ENCODE measurements at places on chromosomes 2 and 18. TPM values are rescaled to one million over a fixed set of nuclear protein-coding genes. Genes with fewer than 3 reads are reported as not detected.

GRCh38 chr18:40447820-40448219, 1507.2 kb upstream of the PIK3C3 start:
- H3K27ac ChIP-seq = no peak overlapping the region
- H3K4me1 ChIP-seq = no peaks in the 10 kb centered on the region
- H3K4me3 ChIP-seq = no peak overlapping the region
- H3K27me3 ChIP-seq = no peaks in the 10 kb centered on the region
- DNase-seq = no peak

GRCh38 chr2:80070587-80070986, 234.0 kb downstream of the LRRTM1 start:
- no peak overlapping the region for H3K27ac ChIP-seq
- H3K4me1 ChIP-seq = no peaks in the 10 kb centered on the region
- no peak for DNase-seq
- H3K36me3 ChIP-seq = no peaks in the 10 kb centered on the region
- no peak overlapping the region for H3K4me3 ChIP-seq
- H3K27me3 ChIP-seq = no peaks in the 10 kb centered on the region

GRCh38 chr18:57004366-57005121, 142.3 kb upstream of the BOD1L2 start:
- DNase-seq = no peak
- no peaks in the 10 kb centered on the region for H3K27me3 ChIP-seq
- no peak overlapping the region for H3K27ac ChIP-seq

DNA sequence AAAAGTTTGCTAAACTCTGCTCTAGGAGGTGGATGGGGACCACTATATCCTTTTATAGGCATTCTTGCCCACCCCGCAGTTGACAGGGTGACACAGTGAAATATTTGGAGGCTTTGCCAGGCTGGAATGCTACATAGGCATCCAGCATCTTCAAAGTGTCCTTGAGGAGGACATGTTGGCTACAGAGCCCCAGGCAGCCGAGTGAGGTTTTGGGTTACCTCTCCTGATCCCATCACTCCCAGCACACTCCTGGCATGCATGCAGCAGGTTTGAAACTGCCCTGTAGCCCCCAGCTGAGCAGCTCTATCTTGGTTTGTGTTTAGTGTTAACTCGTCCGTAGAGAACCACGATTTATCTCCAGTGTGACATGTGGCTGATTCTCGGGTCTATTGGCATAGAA, 7.3 kb downstream of the FOSL2 start:
- H3K36me3 ChIP-seq = peaks cover 8% of the 10 kb centered on the region
- H3K4me3 ChIP-seq = peak overlapping the region; percentile 100
- peak; percentile 51 for DNase-seq
- no peaks in the 10 kb centered on the region for H3K27me3 ChIP-seq

DNA sequence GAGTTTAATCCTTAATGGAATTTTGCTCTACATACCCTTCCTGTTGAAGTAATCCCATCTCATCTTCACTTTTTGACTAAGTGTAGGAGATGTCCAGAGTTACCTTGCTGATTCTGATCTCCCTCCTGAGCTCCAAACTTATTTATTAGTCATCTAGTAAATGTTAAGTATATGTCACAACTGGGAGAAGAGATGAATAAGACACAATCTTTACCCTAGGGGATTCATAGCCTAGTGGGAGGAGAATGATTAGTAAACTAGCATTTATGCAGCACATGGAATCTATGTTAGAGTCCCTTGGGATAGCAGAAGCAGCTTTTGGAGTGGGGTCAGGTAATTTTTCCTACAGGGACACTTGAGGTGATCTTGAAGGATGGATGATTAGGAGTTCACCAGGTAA, 20.7 kb downstream of the ACVR2A start:
- no peak overlapping the region for H3K4me3 ChIP-seq
- no peak overlapping the region for H3K27ac ChIP-seq
- H3K4me1 ChIP-seq = peaks cover 48% of the 10 kb centered on the region
- no peak for DNase-seq
- H3K27me3 ChIP-seq = no peaks in the 10 kb centered on the region
- H3K36me3 ChIP-seq = no peaks in the 10 kb centered on the region

- no peaks in the 10 kb centered on the region for H3K4me1 ChIP-seq
- no peaks in the 10 kb centered on the region for H3K36me3 ChIP-seq
- no peak overlapping the region for H3K27ac ChIP-seq
- peak; percentile 7 for DNase-seq
Measured at GRCh38 chr2:72934683-72935610, 17.6 kb downstream of the EMX1 start.

DNA sequence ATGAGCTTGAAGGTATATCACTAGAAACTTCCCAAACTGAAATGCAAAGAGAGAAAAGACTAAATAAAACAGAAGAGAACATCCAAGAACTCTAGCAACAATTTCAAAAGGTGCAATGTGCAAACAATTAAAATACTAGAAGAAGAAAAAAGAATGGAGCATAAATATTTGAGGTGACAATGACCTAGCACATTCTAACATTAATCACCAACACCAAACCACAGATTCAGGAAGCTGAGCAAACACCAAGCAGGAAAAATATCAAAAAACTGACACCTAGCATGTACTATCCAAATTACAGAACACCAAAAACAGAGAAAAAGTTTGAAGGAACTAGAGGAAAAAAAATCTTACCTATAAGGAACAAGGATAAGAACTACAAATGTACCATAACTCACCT, 460.8 kb downstream of the IRS1 start:
- H3K27ac ChIP-seq = no peak overlapping the region
- H3K4me3 ChIP-seq = no peak overlapping the region
- H3K36me3 ChIP-seq = no peaks in the 10 kb centered on the region
- no peak for DNase-seq
- H3K27me3 ChIP-seq = no peaks in the 10 kb centered on the region
- H3K4me1 ChIP-seq = no peaks in the 10 kb centered on the region

DNA sequence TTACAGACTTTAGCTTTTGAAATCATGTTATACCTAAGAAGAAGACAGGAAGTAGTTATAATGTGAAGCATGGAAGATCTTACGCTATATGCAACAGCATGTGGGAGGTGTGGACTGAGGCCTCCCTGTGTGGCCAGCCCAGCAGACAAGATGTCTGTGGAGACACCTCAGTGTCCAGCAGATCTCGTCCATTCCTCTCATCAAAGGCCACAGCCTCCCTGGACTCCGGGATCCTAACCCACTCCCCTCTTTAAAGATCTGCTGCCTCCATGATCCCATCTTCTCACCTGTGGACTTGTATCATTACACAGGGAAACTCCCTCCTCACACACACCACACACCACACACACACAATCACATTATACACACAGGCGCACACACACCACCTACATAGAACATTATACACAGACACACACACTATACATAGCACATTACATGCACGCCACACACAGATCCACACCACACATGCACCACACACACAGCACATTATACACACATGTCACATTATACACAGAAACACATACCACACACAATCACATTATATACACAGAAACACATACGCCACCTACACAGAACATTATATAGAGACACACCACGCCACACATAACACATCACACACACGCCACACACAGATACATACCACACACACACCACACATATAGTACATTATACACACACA, 89.5 kb downstream of the PXDN start:
- no peak for DNase-seq
- no peak overlapping the region for H3K4me3 ChIP-seq
- H3K4me1 ChIP-seq = no peaks in the 10 kb centered on the region
- peak overlapping the region; percentile 55 for H3K27ac ChIP-seq
- H3K36me3 ChIP-seq = peaks cover 7% of the 10 kb centered on the region

- no peaks in the 10 kb centered on the region for H3K27me3 ChIP-seq
- no peak overlapping the region for H3K4me3 ChIP-seq
- H3K27ac ChIP-seq = no peak overlapping the region
- no peaks in the 10 kb centered on the region for H3K36me3 ChIP-seq
Measured at GRCh38 chr2:67389286-67389685, 7.8 kb upstream of the ETAA1 start.

The IL36RN gene
- not detected for total RNA-seq

- no peaks in the 10 kb centered on the region for H3K36me3 ChIP-seq
- H3K4me1 ChIP-seq = no peaks in the 10 kb centered on the region
Measured at GRCh38 chr18:23198217-23198845, 63.0 kb downstream of the CABLES1 start.

GRCh38 chr2:28347193-28347592, 45.5 kb upstream of the FOSL2 start:
- H3K4me3 ChIP-seq = no peak overlapping the region
- H3K27me3 ChIP-seq = no peaks in the 10 kb centered on the region
- peak; percentile 27 for DNase-seq
- H3K27ac ChIP-seq = peak overlapping the region; percentile 85

DNA sequence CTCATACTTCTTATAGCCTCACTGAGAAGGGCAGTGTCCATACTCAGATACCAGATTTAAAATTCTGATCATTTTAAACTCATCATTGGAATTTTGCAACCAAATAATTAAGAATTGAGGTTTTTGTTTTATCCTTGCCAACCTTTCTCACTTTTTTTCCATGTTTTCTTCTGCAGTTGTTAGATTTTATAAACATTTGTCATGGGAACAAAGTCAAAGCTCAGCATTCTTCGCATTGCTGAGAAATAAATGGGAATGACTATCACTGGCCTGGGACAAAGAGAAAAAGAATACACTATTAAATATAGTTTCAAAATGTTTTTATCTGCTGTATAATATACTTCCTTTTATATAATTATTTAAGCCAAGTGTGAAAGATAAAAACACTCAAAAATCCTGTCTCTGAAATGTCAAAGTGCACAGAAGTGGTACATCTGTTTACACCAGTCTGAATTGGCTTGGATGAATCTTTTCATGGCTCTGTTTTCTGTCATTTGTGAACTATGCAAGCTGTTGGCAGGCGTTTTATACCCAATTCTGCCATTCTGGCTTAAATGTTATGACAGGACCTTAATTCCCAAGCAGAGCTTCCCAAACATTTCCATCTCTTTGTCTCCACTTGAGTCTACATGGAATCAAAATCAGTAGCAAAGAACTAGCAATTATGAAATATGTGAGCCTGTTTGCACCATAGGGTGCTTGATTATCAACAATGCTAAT, 249.3 kb upstream of the SYT4 start:
- no peak for DNase-seq
- no peak overlapping the region for H3K4me3 ChIP-seq
- no peaks in the 10 kb centered on the region for H3K36me3 ChIP-seq

The KDM3A gene
- 34.7 TPM for total RNA-seq

DNA sequence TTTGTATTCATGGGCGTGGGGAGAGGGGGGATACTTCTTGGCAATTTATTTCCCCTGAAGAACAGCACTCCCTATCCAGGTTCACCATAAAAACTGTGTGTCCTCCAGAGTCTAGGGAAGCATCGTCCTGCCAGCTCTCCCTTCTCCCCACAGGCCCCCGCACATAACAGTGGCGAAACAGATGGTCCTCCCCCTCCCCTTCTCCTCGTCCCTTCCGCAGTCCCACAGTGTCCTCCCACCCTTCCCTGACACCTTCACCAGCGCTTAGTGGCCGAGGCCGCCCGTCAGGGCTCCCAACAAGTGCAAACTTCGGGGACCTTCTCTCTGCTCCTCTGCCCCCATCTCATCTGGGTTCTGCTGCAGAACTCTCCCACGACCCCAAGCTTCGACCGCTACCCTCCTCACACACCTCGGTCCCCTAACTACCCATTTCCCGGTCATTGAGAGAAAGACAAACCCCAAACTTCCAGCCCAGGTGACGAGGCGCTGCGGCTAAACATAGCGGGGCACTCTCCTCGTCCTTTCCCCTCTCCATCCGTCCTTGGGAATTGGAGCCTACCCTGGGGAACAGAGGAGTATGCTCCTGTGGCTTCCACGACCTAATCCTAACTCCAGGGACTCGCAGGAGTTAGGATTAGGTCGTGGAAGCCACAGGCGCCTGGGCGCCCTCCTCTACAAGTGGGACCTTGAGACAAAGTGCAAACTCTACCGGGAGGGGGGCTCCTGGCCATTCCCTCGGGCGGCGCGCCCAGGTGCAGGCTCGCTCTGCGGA, 971 bp downstream of the ZNF385B start:
- peak overlapping the region; percentile 80 for H3K27ac ChIP-seq
- H3K4me3 ChIP-seq = peak overlapping the region; percentile 81
- H3K4me1 ChIP-seq = peaks cover 15% of the 10 kb centered on the region

GRCh38 chr18:70998490-70998889, 709.6 kb downstream of the SOCS6 start:
- DNase-seq = no peak
- no peaks in the 10 kb centered on the region for H3K27me3 ChIP-seq
- no peak overlapping the region for H3K4me3 ChIP-seq

- H3K4me1 ChIP-seq = no peaks in the 10 kb centered on the region
- H3K27me3 ChIP-seq = no peaks in the 10 kb centered on the region
- H3K36me3 ChIP-seq = peaks cover 96% of the 10 kb centered on the region
- DNase-seq = no peak
- H3K4me3 ChIP-seq = no peak overlapping the region
- no peak overlapping the region for H3K27ac ChIP-seq
Measured at GRCh38 chr2:74884866-74885265, 50.9 kb downstream of the HK2 start.

DNA sequence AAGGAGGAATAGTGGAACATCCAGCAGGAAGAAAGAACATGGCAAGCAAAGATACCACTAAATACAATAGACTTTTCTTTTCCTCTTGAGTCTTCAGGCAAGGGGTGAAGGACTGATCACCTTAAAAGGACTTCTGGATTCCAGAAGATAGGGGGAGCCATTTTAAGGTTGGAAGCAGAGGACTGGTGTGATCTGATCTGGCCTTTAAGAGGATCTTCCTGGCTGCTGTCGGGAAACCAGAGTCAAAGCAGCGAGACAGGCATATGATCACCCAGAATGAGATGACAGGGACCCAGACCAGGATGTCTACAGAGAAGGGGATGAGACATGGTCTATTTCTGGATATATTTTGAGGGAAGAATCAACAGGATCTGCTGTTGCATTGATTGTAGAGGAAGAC, 558.0 kb downstream of the STK39 start:
- no peak overlapping the region for H3K27ac ChIP-seq
- H3K4me3 ChIP-seq = no peak overlapping the region
- no peaks in the 10 kb centered on the region for H3K36me3 ChIP-seq
- no peak for DNase-seq

DNA sequence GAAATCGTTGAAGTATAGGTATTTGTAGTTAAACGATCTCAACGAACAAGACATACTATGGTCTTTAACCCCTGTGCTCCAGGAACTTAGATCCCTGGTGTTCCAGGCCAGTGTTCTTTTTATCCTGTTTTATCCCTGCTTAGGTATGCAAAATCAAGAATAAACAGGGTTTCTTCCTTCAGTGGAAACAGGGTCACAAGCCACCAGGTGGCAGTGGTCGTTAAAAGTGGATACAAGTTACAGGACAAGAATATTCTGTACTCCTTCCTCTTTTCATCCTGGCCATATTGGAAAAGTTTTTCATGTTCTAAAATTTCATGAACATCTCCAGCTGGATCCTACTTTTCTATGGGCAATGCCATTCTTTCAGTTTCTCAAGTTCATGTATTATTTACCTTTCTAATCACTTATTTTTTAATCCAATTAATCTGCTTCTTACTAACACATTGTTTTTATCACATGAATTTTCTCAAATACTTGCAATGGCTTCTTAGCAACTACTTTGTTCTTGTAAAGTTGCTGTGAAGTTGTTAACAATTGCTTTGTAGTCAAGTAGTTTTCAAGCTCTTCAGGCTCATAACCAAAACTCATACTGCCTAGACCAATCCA, 16.4 kb upstream of the HNMT start:
- H3K27ac ChIP-seq = no peak overlapping the region
- no peak overlapping the region for H3K4me3 ChIP-seq
- no peaks in the 10 kb centered on the region for H3K27me3 ChIP-seq
- DNase-seq = peak; percentile 76

- no peak for DNase-seq
- no peak overlapping the region for H3K4me3 ChIP-seq
- H3K27ac ChIP-seq = no peak overlapping the region
Measured at GRCh38 chr2:209940936-209941335, 61.5 kb upstream of the RPE start.

- no peaks in the 10 kb centered on the region for H3K4me1 ChIP-seq
- DNase-seq = no peak
- H3K27ac ChIP-seq = no peak overlapping the region
Measured at GRCh38 chr18:68909579-68909978, 111.7 kb downstream of the CCDC102B start.

All from psoas muscle (tissue), 8 donors.